ENCODE measurements at places on chromosomes 1 and 21.
A peak's percentile ranks its signal among the peaks of the same experiment; 100 is the strongest.

GRCh38 chr1:179924268-179924667, 30.3 kb upstream of the CEP350 start:
- DNase-seq = no peak

DNA sequence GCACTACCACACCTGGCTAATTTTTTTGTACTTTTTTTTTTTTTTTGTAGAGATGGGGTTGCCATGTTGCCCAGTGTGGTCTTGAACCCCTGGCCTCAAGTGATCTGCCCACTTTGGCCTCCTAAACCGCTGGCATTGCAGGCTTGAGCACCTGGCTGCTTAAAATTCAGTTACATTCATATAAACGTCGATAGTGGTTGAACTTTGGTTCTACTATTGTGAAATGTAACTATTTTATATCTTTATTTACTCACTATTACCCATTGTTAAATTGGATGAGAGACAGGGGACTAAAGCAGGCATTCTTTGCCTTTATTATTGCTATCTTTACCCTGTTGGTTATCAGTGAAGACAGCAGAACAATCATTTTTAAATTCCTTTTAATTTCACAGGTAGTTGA, 6.2 kb downstream of the SNX27 start:
- DNase-seq = no peak

DNA sequence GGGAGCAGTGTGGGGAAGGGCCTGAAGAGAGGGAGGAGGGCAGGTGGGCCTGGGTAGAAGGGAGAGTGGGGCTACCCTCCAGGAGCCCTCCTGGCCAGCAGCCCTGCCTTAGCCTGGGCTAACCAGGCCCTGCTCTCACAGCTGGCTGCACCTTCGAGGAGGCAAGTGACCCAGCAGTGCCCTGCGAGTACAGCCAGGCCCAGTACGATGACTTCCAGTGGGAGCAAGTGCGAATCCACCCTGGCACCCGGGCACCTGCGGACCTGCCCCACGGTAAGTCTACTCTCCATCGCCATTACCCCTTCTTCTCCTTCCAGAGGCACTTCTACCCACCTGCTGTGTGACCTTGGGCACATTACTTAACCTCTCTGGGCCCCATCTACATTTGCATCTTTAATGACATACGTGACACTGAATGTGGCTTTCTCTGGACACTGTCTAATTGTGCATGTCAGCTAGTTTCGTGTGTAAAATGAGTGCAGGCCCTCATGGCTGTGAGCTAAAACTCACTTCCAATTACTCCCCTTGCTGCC, 18.9 kb downstream of the PTPRU start:
- DNase-seq = no peak

- no peak for DNase-seq
These were observed 36.1 kb downstream of the BRINP2 start for GRCh38 chr1:177206831-177207355.

DNA sequence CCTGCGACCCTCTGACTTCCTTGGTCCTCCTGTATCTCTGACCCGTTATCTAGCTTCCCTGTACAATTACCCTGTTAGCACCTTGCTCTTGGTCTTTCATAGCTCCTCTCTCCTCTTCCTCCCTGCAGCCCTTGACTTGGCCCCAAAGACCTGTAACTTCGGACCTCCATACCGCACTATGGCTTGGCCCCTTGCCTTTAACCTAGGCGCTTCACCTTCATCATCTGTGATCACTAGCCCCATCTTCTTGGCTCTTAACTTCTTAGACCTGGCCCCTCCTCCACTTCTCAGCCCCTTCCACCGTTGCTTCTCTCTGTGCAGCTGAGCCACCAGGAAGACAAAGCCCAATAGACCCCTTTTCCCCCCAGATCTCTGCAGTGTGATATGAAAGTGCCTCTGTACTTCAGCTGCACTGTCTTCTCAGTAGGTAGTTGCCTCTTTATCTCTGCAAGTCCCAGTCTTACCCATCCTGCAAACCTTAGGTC, 740 bp downstream of the ZNF691 start:
- no peak for DNase-seq

GRCh38 chr1:48061162-48062136, 64.3 kb upstream of the TRABD2B start:
- peak; percentile 2 for DNase-seq

- no peak for DNase-seq
These were observed 205.1 kb downstream of the PLPP3 start for GRCh38 chr1:56374026-56374974.

GRCh38 chr1:80056179-80056578, 1049.6 kb upstream of the ADGRL4 start:
- DNase-seq = no peak

GRCh38 chr1:51190961-51191360, 45.1 kb upstream of the RNF11 start:
- no peak for DNase-seq

DNA sequence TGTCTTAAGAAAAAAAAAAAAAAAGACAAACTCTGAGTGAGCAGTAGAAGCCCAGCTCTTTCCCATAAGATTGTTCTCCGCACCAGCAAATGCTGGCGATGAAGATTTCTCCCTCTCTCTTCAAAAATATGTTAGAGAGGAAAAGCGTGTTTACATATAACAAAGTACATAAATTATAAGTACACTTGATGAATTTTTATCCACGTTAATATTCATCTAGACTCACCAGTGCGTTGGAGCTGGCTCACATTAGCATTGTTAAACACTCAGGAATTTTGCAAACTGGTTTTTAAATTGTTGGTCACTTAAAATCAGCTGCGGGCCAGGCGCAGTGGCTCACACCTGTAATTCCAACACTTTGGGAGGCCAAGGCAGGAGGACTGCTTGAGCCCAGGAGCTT, 56.0 kb downstream of the RUNX3 start:
- DNase-seq = no peak

- no peak for DNase-seq
These were observed 222.6 kb upstream of the KCTD3 start for GRCh38 chr1:215344539-215344938.

GRCh38 chr1:203937678-203938330, 76.4 kb downstream of the SNRPE start:
- no peak for DNase-seq

DNA sequence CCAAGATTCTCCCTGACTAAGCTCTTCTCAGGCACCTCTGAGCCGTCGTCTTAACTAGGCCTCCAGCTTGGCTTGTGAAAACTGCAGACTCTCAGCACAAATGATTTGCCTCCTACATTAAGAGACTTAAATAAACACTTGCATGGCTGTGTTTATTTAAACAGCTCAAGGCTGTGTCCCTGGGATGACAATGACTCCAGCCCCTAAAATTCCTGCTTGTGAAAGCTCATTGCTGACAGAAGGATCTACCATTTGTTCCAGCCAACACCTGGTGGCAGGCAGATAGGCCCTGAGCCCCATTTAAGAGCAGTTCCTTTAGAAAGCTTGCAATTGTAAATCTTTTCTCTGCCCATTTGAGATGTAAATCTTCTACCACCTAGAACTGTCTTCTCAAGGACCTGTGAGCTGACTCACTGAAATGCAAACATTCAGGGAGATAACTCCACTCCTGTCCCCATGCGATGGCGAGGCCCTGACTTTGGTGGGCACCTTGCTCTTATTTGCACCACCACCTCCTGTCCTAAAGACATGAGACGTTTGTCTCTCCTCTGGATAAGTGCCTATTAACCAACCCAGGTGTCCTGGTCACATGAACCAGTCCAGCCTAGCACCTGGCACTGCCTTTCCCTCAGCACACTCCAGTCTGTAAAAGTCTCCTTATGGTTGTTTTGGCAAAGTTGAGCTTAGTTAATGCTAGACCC, 15.1 kb upstream of the PCP4 start:
- no peak for DNase-seq

DNA sequence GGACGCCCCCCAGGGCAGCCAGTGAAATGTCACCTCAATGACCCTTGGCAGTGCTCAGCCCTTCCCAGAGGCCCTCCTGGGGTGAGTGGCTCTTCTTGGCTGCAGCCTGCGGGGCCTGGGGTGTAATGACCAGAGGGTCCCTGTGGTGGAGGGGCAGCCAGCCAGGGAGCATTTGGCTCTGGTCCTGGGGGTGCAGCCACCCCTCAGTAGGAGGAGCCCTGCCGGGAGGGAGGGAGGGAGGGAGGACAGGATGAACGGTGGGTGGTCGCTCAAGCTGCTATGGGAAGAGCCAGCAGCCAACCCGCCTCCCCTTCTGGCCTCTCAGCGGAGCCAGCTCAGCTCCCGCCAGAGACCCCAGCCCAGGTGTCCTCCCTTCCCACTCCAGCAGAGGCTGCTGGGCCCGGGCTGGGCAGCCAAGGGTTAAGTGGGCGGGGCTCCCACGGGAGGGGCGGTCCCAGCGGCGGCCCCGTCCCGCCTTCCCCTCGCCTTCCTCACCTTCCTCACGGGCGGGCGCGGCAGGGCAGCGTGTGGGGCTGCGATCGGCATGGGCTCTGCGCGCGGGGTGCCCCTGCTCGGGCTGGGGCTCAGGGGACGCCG, 9.0 kb upstream of the PLCH2 start:
- no peak for DNase-seq

DNA sequence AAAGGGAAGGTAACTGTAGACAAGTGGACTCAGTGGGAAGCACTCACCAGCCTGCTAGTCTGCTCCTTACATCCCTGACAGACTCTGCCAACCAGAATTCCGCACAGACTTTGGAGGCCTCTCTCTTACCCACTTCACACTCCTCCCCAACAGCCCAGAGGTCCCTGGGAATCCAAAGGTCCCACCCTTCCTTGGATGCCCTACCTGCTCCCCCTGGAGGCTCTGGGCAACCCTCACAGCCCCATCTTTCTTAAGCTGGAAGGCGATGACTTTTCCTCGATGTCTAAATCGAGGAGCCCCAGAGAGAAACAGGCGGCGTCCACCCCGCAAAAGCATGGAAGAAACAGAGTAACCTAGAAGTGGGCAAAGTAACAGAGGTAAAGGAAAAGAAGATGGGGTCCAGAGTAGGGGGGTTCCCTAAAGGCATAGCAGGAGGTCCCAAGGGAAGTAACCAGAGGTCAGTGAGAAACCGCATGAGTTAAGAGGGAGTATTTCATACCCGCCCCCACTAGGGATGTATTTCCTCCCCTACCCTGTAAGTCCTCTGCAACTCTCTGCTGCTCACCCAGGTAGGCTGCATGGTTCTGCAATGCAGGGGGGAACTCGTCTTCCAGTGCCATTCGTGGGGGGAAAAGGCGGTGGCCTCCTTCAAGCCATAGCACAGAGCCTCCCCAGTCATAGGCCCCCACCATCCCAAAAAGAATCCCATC, 8.4 kb downstream of the ITGA10 start:
- no peak for DNase-seq

DNA sequence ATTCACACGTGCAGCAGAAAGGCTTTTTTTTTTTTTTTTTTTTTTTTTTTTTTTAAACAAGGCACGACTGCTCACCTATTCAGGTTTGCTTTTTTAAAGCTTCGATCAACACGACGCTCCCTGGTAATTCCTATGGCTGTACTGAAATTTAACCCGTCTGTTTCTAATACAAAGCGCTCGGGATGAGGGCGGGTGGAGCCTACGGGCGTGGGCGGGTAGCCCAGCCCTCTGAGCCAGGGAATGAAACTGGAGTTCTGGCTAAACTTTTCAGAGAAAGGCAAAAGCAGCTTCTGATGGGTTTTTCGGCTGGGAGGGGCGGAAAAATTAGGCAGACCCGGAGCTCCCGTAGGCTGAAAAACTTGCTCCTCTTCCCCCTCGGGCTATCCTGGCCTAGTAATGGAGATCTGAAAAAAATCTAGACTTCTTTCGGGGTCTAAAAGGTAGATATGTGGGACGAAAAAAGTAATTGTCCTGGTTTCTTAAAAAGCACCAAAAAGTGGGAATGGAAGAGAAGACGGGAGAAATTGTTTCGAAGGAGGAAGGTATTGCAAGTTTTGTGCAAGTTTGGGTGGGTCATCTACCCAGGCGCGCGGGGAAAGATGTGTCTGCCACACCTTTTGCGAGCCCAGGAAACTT, 7.4 kb downstream of the NR5A2 start:
- DNase-seq = no peak

DNA sequence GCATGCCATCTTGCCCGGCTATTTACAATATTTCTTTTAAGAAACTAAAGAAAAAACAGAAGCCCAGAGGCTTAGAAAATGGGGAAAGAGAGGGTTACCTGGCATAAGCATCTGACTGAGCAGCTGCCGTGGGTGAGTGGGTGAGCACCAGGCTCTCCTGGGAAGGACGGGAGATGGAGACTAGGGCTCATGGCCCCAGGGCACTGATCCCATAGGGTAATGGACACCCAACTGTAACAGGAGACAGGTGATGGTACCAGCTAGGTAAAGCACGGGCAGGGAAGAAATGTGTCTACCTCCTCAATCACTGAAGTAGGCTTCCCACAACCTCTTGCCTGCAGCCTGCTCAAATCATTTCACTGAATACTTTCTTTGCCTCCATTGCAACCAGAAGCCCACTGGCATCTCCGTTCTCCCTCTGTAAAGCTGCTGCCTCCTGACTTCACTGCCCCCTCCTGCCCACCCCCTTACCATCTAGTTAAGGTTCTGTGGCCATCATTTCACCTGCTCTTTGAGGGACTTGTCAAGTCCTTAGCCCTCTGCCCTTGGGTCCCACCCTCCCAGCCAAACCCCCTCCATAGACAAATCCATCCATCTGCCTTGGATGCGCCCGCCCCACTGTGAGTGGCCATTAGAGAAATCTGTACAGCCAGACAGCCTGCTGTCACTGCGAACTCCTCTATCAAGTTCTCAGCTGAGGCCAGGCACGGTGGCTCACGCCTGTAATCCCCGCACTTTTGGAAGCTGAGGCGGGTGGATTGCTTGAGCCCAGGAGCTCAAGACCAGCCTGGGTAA, 6.2 kb downstream of the TMEM125 start:
- no peak for DNase-seq

GRCh38 chr1:45037456-45037855, 25.4 kb downstream of the UROD start:
- DNase-seq = no peak

DNA sequence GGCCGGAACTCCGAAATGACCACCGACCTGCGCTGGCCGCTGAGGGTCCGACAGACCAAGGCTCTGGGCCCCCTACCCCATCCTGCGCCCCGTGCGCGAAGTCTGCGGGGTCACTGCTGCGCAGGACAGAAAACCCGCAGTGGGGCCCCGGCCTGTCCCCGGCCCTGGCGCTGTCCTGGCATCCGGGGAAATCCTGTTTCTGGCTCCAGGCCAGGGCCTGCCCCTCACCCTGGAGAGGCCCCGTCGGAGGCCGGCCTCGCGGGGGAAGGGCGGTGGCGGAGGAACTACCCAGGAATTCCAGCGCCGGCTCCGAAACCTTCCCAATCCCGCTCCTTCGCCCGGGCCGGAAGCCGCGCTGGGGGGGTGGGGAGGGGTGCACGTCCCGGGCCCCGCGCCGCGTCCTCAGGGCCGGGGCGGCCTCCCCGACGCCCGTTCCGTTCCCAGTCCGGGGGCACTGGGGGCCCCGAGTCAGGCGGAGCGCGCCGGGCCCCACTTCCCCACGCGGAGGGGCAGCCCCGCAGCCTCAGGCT, 77.0 kb downstream of the MORN1 start:
- no peak for DNase-seq

GRCh38 chr1:219173434-219173757, 282 bp upstream of the LYPLAL1 start:
- DNase-seq = peak; percentile 85

GRCh38 chr1:31981456-31981839, 32.2 kb upstream of the KHDRBS1 start:
- DNase-seq = no peak

GRCh38 chr1:48203287-48203900, 19.1 kb upstream of the SLC5A9 start:
- no peak for DNase-seq
